ENCODE measurements at places on chromosomes 3 and 15.

- no peak for DNase-seq
Measured at GRCh38 chr3:195802795-195803194, 8.9 kb downstream of the MUC4 start.

GRCh38 chr3:129344540-129345220, 66.0 kb downstream of the HMCES start:
- DNase-seq: no peak

DNA sequence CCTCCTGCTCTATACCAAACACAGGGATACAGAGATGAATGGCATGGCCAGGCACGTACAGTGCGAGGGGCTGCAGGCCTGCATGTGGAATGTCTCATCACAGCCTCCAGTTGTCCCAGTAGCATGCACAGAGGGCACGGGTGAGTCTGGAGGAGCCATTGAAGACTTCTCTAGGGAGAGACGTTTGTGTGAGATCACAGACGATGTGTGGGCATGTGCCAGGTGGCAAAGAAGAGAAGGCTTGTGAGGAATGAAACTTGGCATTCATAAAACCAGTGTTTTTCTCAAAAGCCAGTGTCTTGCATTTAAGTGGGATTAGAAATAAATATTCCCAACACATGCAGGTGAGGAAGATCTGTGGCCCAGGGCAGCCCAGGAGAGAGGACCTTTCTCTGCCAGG, 119.1 kb upstream of the UBE3A start:
- no peak for DNase-seq

- no peak for DNase-seq
Measured at GRCh38 chr3:160369784-160370183, 29.2 kb downstream of the IFT80 start.

All from stimulated activated CD8-positive, alpha-beta memory T cell treated with anti-CD3 and anti-CD28 coated beads, Interleukin-15, amount 100 ng/mL, for 4 hours (primary cell).